ENCODE measurements at places on chromosomes 7 and 10.

GRCh38 chr7:137635874-137636273, 210.9 kb downstream of the DGKI start:
- DNase-seq = no peak

GRCh38 chr10:94640562-94640961, 43.0 kb upstream of the CYP2C18 start:
- DNase-seq = no peak

- no peak for DNase-seq
Measured at GRCh38 chr10:127043301-127043700, 138.1 kb downstream of the DOCK1 start.

- DNase-seq = no peak
Measured at GRCh38 chr10:32911285-32912016, 46.6 kb downstream of the ITGB1 start.

DNA sequence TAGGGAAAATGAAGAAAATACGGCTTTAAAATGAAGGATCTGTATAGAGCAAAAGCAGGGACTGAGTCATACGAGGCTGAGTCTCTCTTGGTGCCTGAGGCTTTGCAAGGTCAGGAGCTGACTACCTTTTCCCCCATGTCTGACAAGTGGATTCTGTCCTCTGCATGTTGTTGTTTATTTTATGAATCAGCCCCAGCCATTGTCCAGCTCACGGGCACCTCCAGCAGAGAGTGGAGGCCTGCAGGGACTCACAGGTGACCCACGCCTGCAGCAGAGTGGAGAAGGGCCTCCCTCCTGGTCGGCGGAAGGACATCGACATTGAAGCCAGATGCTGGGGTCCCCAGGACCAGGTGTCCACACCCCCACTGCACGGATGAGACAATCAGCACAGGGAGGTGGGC, 233.9 kb downstream of the WDR37 start:
- DNase-seq = no peak

- DNase-seq = peak; percentile 78
Measured at GRCh38 chr7:107563775-107564552, at the start of the genes COG5 and DUS4L. Gene COG5 (minus strand): TSS chr7:107563920. CDS start chr7:107563896, 24 bp downstream. Gene DUS4L (plus strand): TSS chr7:107563971. CDS start chr7:107567071, 3,100 bp downstream.

DNA sequence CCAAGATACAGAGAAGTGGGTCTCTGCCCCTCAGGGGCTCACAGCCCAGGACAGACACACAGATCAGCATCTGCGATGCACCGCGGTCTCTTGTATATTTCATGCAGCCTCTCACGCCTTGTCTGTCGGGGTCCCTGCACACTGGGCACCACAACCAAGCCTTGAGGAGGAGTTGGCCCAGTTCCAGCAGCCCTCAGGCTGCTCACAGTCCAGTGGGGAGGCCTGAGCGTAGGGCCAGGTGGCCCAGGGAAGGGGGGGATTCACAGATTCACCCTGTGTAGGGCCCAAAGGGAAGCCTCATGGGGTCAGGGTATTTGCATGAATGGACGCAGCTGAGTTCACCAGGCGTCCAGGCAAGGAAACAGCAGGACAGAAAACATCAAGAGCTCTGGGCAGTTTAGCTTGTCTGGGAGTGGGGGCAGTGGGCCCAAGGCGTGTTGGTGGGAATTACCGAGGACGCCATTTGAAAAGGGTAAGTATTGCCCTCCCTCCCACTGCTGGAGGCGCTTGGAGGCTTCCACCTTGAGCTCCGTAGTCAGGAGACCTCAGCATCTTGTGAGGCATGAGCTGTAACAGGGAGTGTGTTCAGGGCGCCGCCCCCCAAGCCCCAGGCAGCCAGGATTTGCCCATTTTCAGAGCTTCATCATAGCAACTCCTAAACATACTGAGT, 129.1 kb upstream of the CHST15 start:
- no peak for DNase-seq

GRCh38 chr10:69958556-69958902, 94.1 kb upstream of the MACROH2A2 start:
- DNase-seq = no peak

- DNase-seq = no peak
Measured at GRCh38 chr7:47100817-47101435, 481.0 kb downstream of the TNS3 start.

- DNase-seq = no peak
Measured at GRCh38 chr10:93420944-93421825, 60.9 kb downstream of the MYOF start.

DNA sequence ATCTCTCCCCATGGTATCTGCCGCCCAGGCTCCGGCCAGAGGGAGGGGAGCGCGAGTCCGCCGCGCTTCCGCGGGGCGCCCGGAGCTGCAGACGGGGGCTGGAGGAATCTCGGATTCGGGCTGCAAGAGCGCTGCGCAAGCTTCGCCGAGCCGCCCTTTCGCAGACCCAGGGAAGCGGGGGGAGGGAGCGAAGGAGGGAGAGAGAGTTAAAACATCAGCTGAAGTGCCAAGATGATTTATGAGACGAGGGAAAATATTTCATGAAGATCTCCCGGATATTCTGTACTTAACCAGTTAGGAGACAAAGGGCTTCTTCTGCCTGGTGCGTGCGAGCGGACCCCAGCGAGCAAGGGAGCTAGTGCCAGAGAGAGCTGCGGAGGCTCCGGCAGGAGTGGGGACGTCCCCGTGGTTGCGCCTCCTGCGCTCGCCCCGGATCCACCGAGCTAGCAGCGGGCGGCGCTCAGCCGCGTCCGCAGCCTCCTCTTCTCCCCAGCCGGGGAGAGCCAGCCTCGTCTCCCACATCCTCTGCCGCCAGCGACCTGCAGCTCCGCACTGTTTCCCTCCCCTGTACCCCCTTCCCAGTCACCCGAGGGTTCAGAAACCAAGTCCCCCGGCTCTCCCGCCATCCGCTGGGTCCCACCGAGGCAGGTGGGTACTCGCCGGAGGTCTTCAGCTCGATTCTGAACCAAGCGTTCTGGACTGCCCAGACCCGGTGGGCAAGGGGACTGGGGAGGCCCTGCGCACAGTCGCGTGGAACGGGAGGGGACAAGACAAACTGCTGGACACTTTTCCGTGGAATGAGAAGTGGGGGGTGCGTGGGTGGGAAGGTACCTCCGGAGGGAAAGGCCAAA, 1.0 kb upstream of the PAX2 start:
- no peak for DNase-seq

DNA sequence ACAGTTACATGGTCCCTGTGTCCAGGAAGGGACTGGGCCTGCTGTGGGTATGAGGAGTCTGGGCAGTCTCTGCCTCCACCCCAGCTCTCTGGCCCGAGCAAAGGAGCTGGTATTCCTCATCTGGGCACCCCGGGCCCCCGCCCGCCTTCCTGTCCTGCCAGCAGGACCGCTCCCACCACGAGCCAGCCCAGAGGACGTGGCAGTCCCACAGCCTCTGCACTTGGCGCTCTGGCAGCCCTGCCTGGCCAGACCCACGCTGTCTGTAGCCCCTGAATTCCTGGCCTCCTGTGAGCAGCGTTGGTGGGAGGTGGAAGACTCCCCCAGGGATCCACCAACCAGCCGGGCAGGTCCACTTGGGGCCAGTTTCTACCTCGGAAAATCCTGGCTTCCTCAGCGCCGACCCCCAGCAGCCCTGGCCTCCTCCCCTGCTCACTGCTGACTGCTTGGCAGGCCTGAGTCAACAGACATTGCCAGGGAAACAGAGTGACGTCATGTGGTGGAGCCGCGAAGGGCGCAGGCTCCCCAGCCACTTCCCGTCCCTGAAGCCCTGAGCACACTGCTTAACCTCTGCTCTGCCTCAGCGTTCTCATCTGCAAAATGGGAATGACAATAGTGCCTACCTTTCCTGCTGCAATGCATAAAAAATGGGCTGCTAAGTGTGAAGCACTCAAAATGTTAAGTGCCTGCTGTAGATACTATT, 21.6 kb upstream of the LIMK1 start:
- no peak for DNase-seq
